ENCODE measurements at places on chromosomes 5 and 9. TPM values are rescaled to one million over a fixed set of nuclear protein-coding genes. Genes with fewer than 3 reads are reported as not detected.

CCDC180 gene
- 7.4 TPM for total RNA-seq

- peak; percentile 16 for DNase-seq
Observed at GRCh38 chr5:110823571-110823970, 84.8 kb downstream of the SLC25A46 start.

- no peak for DNase-seq
Observed at GRCh38 chr5:135648116-135648515, 69.3 kb upstream of the CXCL14 start.

- DNase-seq, result no peak
Observed at GRCh38 chr9:68555437-68556150, 14.9 kb upstream of the TMEM252 start.

DNA sequence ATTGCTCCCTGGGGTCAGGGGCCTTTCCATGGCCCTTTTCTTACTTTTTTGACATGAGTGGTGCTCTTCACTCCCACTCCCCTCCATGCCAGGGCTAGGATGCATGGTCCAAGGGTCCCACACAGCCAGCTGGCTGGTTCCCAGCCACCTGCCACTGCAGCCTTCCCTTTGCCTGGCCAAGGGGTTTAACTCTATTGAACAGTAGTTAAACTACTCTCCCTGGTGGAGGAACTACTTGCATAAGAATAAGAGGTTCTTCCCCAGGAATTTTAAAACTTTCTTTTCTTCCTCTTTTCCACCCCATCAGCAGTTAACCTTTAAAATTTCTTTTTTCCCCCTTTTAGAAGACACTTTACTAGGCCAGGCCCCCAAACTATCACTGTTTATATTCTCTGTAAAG is 1532.8 kb upstream of the ACO1 start:
- DNase-seq, result no peak

GRXCR2 gene
- not detected for total RNA-seq

- peak; percentile 84 for DNase-seq
Observed at GRCh38 chr9:34989946-34990635, 546 bp downstream of the DNAJB5 start.
